Pancreas (tissue), 10 donors: ENCODE measurements at places on chromosomes 1 and 21. TPM values are rescaled to one million over a fixed set of nuclear protein-coding genes. Genes with fewer than 3 reads are reported as not detected.

RNU1-4 gene
- total RNA-seq = 2,332 TPM

ADAM30 gene
- total RNA-seq = not detected

CA6 gene
- not detected for total RNA-seq

CR1 gene
- total RNA-seq = 0.38 TPM

NUF2 gene
- total RNA-seq = not detected

NBPF10 gene
- total RNA-seq = 1.4 TPM

GRCh38 chr1:41633764-41634163, 149.3 kb upstream of the EDN2 start:
- DNase-seq = no peak

GRCh38 chr1:230066466-230067404, at the start of gene GALNT2:
GALNT2 (plus strand) TSS chr1:230067238; CDS start chr1:230067281, 43 bp downstream.
- DNase-seq = peak; percentile 93

- no peak for DNase-seq
Measured at GRCh38 chr1:19042675-19043578, 86.5 kb upstream of the IFFO2 start.

DNA sequence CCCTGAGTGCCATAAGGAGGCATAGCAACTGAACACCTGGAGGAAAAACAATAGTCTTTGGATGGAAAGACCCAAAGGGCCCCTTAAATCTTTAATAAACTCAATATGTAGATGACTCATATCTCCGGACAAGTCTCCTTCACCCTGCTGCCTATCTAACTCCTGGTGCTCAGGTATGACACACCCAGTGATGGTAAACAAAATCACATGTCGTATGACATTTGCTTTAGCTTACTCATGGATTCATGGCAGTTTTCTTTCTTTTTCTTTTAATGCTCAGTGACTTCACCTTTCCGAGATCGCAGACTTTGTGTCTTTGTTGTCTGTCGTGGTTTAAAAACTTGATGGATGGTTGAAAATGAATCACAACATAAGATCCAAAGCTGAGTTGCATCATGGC, 208.5 kb upstream of the PROX1 start:
- DNase-seq = no peak

- no peak for DNase-seq
Measured at GRCh38 chr1:116767782-116768382, 13.7 kb downstream of the CD2 start.

DNA sequence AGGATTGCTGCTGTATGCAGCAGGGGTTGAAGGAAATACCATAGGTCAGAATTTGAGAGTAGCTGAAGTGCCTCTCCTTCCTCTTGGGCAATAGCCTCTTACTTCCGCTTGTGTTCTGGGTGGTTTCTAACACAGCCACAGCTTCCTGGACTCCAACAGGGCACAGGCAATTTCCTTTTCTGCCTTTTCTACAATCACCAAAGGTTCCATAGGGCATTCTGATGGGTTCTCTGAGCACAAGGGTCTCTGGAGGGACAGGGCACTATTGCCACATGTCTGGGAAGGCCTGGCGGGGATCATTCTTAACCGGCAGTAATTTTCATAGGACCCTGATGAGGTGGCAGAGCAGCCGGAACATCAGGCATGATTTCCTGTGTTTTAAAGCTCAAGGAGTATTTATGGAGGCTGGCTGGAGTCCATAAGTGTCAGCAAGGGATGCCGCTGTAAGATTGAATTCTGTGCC, 5.5 kb upstream of the AGTRAP start:
- DNase-seq = no peak

GRCh38 chr1:151058692-151059091, 730 bp downstream of the CDC42SE1 start:
- peak; percentile 82 for DNase-seq

- peak; percentile 26 for DNase-seq
Measured at GRCh38 chr1:217953922-217954321, 322.8 kb downstream of the SPATA17 start.

DNA sequence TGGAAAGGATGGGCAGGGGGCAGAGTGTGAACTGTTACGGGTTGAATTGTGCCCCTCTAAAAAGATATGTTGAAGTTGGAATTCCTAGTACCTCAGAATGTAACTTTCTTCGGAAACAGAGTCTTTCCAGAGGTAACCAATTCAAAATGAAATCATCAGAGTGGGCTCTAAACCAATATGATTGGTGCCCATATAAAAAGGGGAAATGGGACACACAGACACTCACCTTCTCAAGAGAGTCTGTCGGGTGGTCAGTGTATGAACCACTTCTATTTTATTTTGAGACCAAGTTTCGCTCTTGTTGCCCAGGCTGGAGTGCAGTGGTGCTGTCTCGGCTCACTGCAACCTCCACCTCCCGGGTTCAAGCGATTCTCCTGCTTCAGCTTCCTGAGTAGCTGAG, 7.6 kb downstream of the EDARADD start:
- DNase-seq = no peak

DNA sequence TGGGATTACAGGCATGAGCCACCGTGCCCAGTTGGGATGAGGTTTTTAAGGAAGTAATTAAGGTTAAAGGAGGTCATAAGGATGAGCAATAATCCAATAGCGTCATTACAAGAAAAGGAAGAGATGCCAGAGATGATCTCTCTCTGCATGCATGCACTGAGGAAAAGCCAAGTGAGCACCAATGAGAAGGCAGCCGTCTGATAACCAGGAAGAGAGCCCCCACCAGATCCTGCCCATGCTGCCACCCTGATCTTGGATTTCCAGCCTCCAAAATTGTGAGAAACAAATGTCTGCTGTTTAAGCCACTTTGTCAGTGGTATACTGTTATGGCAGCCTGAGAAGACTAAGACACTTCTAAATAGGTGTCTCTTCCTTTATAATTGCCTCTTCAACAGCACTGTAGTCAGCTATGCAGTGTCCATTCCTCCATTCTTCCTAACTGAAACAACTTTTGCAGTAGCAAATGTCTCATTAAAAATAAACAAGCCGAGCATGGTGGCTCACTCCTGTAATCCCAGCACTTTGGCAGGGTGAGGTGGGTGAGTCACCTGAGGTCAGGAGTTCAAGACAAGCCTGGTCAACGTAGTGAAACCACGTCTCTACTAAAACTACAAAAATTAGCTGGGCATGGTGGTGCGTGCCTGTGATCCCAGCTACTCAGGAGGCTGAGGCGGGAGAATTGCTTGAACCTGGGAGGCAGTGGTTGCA, 216.2 kb upstream of the RUNX1 start:
- DNase-seq = no peak

- DNase-seq = no peak
Measured at GRCh38 chr21:25619198-25619597, 11.9 kb upstream of the MRPL39 start.

DNA sequence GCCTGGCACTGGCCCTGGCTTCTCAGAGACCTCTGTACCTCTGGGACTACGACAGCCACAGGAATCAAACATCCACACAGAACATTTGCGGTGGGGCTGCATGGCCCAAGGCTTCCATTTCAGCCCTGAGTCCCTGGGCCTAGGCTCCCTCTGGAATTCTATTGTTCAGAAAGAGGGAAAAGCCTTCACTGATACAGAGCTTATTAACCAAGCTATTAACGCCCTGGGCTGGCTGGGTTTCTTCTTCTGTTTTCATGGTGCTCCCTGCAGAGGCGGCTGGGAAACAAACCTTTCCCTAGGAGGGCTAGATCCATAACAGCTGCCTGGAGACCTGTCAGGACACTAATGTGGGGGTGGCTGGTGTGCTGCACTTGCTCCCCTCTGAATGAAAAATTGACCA, 88.2 kb downstream of the KAZN start:
- no peak for DNase-seq

DNA sequence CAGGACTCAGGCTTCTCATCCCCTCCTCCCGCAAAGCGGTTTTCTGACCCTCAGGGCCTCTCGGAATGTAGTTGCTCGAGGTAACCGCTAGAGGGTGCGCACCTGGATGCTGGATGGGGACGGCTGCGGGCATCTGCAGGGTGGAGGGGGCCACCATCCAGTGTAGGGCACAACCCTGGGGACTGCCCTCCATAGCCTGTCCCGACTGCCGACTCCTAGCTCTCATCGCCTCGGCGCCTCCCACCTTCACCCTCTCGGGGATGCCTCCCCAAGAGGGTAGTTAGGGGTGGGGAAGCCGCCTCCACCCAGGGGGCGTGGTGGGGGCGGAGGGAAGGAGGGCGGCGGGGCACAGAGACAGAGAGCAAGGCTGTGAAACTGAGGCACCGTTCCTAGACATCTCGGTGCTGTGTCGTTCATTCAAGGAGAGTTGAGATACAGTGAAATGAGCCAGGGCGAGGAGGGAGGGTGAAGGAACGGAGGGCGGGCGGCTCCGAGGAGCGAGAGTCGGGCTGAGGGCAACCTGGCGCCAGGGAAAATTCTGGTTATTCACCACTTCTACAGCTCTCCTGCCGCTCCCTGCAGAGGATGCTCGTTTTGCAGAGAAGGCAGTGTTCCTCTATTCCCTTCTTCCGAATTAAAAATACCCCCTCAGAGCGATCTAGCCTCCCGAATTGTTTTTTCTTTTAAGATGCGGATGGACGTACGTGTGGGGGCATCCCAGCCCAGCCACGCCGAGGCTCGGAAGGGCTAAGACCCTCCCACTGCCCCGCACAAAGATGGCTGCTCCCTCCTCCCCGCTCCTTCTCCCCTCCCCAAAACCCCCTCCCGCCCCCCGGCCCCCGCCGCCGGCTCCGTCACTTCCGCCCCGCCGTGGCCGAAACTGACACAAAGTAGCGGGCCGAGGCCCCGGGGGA, at the start of gene ATP8B2:
ATP8B2 (plus strand) TSS at position 857 of the 914 bp plus-strand sequence. CDS start 2,617 bp downstream, outside the sequence.
- DNase-seq = peak; percentile 87

- no peak for DNase-seq
Measured at GRCh38 chr1:179425186-179425585, 59.4 kb downstream of the AXDND1 start.

DNA sequence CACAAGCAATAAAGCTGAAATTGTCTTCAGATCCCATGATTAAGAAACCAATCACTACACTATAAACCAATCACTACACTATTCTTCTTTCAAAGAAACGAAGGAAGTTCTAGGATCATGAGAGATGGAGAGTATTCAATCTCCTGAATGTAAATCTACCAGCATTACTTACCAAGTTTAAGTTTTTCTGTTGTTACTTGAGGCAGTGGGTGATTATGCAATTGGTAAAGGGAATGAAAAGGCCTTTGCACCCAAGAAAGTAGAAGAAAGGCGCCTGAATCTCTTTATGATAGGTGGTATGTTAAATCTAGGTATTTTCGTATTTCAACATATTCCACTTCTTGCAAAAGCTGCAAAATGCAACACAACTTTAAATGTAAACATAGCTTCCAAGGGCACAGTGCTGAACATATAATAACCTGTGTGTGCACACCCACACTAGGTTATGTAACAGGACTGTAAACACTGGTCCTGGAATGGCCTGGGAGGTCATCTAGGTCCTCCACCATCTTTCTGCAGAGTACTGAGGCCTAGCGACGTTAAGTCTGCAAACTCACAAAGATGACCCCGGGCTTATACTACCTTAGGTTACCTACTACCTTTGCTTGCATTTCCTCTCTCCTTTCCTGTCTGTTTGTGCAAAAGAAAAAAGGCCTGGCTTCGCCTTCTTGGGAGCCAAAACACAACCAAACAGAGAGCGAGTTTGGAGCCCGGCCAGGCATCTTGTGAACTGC, 1.1 kb upstream of the UAP1 start:
- DNase-seq = no peak

GRCh38 chr1:38293567-38293966, 247.0 kb upstream of the POU3F1 start:
- no peak for DNase-seq

DNA sequence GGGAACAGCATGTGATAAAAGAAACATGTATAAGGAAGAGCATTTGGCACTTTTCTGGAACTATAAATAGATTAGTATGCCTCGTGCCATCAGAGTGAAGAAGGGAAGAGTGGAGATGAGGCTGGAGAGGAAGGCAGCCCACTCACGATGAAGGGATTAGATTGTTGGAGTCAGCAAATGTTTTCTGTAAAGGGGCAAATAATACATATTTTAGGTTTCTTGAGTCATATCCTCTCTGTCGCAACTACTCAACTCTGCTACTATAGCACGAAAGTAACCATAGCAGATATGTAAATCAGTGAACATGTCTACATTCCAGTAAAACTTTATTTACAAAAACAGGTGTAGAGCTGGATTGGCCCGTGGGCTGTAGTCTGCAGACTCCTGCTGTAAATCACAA, 147.8 kb downstream of the TENT5C start:
- DNase-seq = no peak

- no peak for DNase-seq
Measured at GRCh38 chr1:154453574-154454352, 48.3 kb upstream of the TDRD10 start.

GRCh38 chr1:109929588-109930251, 19.1 kb downstream of the CSF1 start:
- DNase-seq = no peak

DNA sequence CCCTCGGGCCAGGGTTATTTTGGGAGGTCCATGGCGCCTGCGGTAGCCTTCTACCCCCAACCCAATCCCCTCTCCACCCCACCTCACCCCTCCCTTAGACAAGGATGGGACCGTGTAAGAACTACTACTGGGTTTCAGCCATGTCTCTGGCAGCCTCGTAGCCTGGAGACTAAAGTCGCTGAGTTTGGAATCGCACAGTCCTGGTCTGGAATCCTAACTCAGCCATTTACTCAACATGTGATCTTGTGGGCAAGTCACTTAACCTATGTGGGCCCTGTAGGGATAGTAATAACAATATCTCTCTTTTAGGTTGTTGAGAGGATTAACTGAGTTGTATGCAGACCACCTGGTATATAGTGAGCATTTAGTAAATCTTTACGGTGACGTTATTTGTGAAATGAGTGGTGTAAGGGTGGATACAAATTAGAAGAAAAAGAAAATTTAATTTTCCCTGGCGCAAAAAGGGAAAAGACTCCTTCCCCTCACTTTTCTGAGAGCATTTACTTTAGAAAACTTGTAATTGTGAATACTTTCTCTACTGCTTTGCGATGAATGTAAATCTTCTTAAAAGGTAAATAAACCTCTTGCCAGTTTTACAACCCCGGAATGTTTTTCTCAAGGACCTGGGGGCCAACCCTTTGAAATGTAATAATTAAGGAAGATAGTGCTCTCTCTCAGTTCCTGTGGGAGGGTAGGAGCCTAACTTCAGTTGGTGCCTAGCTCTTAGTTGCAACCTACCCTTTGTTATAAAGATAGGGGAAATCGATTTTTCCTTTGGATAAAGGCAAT, 615 bp upstream of the MRPS15 start:
- DNase-seq = no peak

DNA sequence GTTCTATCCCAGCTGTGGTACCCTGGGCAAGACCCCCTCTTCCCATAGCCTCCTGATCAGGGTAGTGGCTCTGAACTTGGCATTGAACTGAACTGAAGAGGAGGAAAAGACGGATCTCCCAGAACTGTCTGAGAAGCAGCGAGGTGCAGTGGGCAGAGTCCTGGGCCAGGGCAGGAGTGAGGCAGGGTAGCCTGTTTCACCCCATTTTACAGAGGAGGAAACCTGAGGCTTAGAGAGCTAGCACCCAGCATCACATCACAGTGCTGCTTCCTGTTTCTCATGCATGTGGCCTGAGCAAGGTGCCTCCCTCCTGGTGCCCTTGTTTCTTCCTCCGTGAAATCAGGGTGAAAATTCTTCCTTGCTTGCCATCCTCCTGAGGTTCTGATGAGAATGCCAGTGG, 17.1 kb downstream of the ZNF362 start:
- DNase-seq = no peak

GRCh38 chr1:185608177-185608576, 126.0 kb upstream of the HMCN1 start:
- DNase-seq = no peak
